ENCODE measurements at places on chromosomes 4 and X. TPM values are rescaled to one million over a fixed set of nuclear protein-coding genes. Genes with fewer than 3 reads are reported as not detected.

Gene CFP
- total RNA-seq, result 0.14 TPM

Gene MTNR1A
- total RNA-seq, result not detected

Gene FTSJ1
- 56.7 TPM for total RNA-seq

Gene PCDH7
- total RNA-seq, result 39.3 TPM

Gene KLHL2
- 29.4 TPM for total RNA-seq

Gene IL21
- total RNA-seq, result not detected

All from thoracic aorta endothelial cell (primary cell).